Gastroesophageal sphincter (tissue), 4 donors: ENCODE measurements at places on chromosomes 5 and 9.
A peak's percentile ranks its signal among the peaks of the same experiment; 100 is the strongest.

GRCh38 chr5:157038568-157039187, 20.2 kb downstream of the HAVCR1 start:
- ATAC-seq = no peak

DNA sequence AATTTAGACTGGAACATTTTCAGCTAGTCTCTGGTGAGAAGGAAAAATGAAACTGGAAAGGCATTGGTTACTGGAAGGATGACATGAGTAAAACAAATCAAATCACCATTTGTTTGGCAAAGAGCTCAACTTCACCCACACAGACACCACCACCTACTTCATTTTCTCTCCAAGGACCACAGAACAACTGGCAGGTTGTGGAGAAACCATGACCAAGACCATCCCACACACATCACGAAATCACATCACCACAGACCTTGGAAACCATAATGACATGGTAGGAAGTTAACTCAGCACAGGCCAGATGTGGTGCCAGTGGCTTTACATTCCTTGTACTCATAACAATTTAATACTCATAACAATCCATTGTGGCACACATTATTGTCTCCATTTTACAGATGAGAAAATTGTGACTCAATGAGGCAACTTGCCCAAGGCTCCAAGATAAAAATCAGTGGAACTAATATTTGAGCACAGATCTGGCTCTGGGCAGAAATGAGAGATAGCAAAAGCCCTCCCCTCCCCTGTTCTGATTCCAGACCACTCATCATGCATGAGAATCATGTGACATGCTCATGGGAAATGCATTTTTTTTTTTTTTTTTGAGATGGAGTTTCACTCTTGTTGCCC, 7.5 kb downstream of the OR1K1 start:
- ATAC-seq = no peak

DNA sequence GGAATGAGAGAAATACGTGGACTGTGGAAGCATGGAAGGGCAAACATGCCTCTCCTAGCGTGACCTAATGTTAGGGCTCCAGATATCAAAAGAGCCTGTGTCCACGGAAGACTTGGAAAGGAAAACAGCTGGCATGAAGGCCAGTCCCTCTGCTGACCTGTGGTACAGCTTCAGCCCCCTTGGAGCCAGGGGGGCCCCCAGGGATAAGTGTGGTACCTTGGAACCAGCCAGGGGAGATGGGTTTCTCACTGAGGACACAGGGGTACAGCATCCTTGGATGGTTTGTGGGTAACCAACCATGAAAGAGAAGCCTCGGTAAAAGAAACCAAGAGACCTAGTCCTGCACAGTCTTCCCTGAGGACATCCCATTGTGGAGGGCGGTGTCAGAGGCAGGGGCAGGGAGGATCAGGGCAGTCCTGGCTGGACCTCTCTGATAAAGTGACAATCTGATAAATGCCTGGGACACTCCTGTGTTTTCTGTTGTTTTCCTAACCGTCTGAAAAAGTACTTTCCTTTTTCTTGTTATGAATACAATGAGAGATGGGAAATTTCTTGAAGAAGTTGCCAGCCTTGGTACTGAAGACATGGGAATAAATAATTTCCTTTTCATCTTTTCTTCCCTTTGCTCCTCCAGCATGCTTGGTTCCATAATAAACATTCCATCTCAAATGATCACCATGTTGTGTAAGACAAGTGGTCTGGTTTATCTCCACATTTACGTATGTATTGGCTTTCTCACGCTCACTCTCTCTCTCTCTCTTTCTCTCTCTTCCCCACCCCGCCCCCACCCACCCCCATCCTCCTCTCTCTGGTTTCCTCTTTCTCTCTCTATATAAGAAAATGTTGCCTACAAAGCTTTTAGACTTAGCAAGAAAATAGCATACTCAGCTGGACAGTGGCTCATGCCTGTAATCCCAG, 102.1 kb downstream of the SUSD1 start:
- no peak for ATAC-seq

GRCh38 chr5:67561151-67561932, 364.7 kb upstream of the CD180 start:
- peak; percentile 43 for ATAC-seq

GRCh38 chr9:36486329-36486932, 86.3 kb upstream of the MELK start:
- no peak for ATAC-seq

DNA sequence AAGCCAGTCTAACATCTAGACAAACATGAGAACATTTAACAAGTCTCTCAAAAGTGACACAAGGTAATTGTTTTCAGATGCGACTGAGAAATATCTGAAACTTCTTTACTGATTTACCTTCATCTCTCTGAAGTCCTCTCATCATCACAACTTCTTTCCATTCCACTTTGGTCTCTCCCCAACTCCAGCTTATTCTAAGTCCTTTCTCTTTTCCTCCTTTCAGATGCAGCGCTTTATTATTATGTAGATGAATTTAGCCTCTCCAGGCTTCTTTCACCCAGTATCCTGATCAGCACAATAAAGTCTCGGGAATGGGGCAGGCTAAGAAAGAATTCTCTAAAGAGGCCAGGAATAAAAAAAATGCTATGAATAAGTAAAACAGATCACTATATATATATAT, 128.0 kb downstream of the KCTD16 start:
- no peak for ATAC-seq

DNA sequence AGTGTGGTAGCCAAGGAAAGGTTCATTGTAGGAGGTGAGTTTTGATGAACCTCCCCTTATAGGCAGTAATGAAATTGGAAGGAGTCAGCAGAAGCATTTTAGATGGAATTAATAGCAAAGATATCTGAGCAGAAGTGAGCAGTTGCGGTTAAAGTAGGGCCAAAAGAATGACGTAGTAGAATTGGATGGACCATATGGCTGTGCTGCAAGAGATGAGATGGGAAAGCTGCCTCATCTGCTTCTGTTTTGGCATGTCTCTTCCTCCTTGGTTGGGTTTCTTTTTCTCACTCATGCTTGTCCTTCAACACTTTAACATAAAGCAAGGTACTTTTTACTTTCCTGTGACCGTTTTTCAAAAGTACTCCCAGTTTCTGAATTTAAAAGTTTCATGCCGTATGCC, 55.8 kb downstream of the AQP7 start:
- ATAC-seq = no peak

- no peak for ATAC-seq
Observed at GRCh38 chr9:75086541-75087288, 1.2 kb downstream of the NMRK1 start.

DNA sequence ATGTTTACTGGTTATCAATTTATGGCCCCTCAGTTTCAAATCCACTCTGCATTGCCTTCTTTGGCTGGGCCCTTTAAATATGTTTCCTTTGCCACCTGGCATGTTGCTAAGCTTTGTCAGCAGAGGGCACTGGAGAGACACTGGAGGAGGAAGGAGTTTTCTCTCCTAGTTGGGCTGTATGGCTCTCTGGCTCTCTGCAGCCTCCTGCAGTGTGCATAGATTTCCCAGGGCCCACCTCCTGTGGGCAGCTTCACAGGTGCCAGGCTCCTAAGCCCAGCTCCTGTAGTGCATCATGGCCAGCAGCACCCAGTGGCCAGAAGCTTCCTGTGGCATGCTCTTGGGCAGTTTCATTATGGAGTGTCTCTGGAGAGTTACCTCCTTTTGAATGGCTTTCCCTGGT, 23.3 kb downstream of the CAVIN4 start:
- no peak for ATAC-seq

GRCh38 chr5:10106806-10107205, 142.9 kb downstream of the ATPSCKMT start:
- ATAC-seq = no peak

DNA sequence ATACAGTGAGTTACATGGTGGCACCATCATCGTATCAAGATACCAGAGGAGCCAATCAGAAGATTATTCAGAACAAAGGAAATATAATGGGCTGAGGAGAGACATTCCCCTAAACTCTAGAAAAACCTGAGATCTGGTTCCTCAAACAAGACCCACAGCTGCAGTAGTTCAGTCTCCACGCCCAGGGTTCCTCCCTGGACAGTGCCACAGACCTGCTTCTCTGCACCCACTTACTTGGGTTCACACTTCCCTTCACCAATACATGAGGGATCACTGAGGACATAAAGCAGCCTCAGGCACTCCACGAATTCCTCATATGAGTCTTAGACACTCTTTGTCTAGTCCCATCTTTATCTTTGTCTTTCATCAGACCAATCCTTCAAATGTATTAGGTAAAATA, 101.7 kb downstream of the APTX start:
- no peak for ATAC-seq

GRCh38 chr5:170570476-170570875, 66.7 kb downstream of the KCNIP1 start:
- no peak for ATAC-seq

GRCh38 chr5:170986598-170986997, 124.8 kb downstream of the RANBP17 start:
- no peak for ATAC-seq

DNA sequence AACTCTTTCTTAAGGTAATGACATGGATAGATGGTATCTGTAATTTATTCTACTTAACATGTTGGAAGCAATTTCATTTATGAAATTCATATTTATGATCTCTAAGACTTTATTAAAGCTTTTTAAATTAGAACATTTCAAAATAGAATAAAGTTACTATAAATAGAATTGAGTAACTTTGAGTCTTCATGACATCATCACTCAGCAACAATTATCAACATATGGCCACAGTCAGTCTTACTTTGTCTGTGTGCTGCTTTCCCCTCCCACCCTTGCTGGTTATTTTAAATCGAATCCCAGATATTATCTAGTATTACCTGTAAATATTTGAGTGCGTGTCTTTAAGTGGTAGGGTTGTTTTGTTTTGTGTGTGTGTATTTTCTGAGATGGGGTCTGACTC, 65.2 kb downstream of the IPO11 start:
- ATAC-seq = no peak

- ATAC-seq = no peak
Observed at GRCh38 chr9:73575101-73576060, 423.7 kb downstream of the ANXA1 start.

- ATAC-seq = no peak
Observed at GRCh38 chr9:126117158-126117425, 209.5 kb upstream of the MVB12B start.

DNA sequence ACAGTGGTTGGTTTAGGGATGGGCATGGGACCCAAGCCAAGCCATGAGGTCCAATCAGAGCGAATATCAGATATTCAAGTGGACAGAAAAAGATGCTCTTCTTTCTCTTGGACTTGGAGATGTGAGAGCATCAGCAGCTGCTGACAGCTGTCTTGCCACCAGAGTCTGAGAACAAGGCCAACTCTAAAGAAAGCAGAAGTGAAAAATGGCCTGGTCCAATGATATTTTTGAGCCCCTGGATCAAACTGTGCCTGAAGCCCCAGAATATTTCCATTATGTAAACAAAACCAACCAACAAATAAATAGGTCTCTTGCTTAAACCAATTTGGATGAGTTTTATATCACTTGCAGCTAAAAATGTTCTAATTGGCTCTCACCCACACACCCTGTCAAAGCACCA, 30.7 kb upstream of the JADE2 start:
- no peak for ATAC-seq

DNA sequence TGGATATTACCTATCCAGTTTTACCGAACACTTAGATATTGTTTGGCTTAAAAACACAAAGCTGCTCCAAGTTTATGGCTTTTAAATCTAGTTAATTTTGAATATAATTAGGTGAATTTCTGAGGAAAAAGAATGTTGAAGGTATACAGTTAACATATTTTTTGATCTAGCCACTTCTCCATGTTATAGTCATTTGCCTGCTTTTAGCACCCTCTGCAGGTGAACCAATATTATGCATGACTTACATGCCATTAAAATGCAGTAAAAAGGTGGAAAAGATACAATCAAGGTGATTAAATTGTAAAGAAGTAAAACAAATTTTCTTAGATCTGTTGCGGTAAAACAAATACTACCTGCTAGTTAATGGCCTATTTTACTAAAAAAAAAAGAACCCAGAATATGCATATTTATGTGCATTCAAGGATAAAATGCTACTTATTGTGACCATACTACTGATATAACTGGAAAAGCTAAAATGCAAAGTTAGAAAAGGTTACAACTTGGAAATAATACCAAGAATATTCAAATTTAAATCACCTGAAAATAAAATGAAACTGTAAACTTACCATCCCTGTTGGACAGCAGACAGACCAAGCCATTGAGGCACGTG, 132.1 kb downstream of the AP3B1 start:
- ATAC-seq = no peak

DNA sequence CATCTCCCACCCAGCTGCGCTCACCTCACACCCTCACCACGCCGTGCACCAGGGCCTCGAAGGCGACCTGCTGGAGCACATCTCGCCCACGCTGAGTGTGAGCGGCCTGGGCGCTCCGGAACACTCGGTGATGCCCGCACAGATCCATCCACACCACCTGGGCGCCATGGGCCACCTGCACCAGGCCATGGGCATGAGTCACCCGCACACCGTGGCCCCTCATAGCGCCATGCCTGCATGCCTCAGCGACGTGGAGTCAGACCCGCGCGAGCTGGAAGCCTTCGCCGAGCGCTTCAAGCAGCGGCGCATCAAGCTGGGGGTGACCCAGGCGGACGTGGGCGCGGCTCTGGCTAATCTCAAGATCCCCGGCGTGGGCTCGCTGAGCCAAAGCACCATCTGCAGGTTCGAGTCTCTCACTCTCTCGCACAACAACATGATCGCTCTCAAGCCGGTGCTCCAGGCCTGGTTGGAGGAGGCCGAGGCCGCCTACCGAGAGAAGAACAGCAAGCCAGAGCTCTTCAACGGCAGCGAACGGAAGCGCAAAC, 1.1 kb downstream of the POU4F3 start:
- no peak for ATAC-seq

DNA sequence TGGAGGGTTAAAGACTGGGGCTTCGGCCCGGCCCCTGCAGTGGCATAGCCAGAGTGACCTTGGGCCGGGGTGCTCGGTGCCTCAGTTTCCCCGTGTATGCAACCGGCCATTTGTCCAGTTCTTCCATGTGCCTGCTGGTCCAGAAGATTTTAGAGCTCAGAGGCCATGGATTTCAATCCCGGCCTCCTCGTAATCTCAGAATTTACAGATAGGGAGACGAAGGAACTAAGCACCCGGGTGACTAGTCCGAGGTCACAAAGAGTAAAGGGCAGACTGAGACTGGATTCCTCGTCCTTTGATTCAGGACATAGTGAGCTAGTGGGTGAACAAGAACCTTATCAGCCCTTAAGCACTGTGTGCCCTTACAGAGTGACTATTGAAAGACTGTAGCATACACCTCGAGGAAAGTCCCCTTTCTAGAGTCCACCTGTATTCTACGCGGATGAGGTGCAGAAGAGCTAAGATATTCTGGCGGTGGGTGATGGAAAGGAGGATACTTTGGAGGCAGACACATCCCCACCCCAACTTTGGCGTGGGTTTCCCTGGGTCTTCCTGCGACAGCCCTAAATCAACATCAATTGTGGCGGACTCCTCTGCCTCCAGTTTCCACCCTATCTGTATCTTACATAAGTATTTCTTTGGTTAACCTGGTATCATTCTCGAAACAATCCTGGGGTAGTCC, 597 bp downstream of the SLC31A1 start:
- no peak for ATAC-seq
